ENCODE measurements at places on chromosomes 6 and 20. TPM values are rescaled to one million over a fixed set of nuclear protein-coding genes. Genes with fewer than 3 reads are reported as not detected.

LPA gene
- not detected for total RNA-seq

RAET1E gene
- total RNA-seq: 0.89 TPM

- no peak for DNase-seq
These were observed 250.0 kb downstream of the EPM2A start for GRCh38 chr6:145485288-145485687.

DNA sequence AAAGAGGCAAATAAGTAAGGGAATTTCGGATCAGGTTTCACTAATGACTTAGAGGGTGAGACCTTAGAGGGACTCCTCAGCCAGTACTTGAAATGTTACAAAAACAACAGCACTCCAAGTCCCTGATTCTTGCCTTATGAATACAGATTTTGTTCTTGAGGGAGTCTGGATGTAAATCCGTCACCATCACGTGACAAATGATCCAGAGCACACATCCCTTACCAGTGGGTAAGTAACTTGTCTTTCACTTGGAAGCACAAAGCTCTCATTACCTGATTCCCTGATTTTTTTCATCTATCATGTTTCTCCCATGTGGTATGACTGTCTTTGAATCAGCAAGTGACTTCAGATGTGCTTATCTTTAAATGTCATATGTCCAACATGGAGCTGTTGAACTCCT lies 595.3 kb upstream of the POU3F2 start:
- no peak for DNase-seq
